Effector CD8-positive, alpha-beta T cell (primary cell): ENCODE measurements at places on chromosomes 7 and 10.
A peak's percentile ranks its signal among the peaks of the same experiment; 100 is the strongest.

DNA sequence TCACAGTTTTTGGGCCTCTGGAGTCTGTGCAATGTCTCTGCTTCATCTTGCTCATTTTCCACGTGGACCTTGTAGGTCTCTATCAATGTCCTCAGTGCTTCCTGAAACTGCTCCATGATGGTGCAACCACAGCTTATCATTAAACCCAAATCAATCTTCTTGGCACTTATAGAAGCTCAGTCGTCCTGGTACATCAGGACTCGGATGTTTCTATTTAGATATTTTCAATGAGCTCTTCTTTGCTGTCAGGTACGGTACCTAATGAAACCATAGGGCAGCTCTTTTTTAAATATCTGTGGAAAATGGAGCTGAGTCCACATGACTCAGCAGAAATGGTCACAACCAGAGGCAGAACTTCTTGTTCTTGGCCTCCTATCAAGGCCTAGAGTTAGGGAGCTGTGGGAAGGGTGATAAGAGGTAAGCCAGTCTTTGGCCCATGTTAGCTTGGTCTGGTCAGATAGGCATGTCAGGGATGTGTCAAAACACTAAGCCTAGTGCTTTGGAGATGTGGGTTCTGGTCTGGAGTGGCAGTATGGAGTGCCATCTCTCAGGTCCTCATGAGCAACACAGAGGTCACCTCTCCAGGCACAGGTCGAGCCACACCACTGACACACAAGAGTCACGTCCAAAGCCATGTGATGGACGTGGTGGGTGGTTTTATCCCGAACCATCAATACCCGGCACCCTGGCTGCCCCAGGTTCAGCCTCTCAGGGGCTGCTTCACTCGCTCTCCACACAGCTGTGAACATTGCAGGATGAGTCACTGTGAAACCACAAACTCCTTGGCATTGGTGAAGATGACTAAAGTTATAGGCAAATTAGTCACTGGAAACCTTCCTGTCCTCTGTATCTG, 87.0 kb downstream of the TBXAS1 start:
- DNase-seq: no peak

DNA sequence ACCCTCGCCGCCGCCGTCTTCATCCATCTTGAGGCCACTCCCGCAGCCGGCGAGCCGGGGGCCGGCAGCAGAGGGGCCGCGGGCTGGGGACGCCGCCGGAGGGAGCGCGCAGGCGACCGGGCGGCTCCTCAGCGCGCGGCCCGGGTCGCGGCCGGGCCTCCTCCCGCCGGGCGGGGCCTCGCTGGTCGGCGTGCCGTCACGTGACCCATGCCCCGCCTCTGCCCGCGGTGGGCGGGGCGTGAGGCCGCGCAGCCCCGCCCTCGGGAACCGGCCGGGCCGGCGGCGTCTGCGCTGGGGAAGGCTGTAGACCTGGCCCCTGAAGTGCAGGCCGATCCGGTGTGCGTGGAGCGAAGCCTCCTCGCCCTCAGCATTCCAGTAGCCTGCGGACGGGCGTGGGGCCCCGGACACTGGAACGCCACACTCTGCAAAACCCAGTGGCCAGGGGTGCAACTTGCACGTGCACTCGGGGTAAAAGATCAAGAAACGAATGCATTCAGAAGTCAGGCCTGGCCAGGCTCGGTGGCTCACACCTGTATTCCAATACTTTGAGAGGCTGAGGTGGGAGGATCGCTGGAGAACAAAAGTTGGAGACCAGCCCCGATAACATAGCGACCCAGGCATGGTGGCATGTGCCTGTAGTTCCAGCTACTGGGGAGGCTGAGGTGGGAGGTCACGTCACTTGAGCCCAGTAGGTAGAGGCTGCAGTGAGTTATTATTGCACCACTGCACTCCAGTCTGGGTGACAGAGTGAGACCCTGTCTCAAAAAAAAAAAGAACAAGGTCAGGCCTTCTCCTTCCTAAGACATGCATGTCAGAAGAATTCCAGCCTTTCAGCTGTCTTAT, at the start of gene CYTH3:
Gene CYTH3, minus strand, starts transcription at position 144 of the 843 bp plus-strand sequence. Its CDS starts 117 bp downstream, at position 27.
- peak; percentile 62 for DNase-seq

GRCh38 chr7:83976302-83976701, 218.3 kb downstream of the SEMA3A start:
- no peak for DNase-seq

DNA sequence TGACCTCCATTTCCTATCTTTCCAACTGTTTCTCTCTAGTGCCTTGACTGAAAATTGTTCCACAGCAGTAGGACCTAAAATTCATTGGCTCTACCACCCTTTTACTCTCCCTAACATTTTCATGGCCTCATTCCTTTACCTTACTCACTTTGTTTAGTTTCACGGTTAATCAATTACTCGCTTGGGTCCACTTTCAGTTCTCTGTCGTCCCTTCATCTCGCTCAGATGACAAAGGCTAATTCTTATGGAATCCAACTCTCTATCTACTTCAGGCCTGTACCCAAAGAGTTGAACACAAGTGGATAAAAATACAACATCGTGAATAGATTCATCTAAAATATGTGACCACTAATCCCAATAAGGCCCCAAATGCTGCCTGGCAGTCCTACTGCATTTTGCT, 85.9 kb upstream of the ADO start:
- DNase-seq: no peak

DNA sequence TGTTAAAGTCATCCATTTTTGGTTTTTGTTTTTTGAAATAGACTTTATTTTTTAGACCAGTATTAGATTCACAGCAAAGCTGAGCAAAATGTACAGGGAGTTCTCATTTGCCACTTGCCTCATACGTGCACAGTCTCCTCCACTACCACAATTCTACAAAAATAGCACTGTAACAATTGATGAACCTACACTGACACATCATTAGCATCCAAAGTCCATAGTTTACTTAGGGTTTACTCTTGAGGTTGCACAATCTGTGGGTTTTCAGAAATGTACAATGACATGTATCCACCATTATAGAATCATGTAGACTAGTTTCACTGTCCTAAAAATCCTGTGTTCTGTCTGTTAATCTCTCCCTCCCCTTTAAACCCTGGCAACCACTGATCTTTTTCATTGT, 125.8 kb upstream of the PDSS1 start:
- DNase-seq: no peak

DNA sequence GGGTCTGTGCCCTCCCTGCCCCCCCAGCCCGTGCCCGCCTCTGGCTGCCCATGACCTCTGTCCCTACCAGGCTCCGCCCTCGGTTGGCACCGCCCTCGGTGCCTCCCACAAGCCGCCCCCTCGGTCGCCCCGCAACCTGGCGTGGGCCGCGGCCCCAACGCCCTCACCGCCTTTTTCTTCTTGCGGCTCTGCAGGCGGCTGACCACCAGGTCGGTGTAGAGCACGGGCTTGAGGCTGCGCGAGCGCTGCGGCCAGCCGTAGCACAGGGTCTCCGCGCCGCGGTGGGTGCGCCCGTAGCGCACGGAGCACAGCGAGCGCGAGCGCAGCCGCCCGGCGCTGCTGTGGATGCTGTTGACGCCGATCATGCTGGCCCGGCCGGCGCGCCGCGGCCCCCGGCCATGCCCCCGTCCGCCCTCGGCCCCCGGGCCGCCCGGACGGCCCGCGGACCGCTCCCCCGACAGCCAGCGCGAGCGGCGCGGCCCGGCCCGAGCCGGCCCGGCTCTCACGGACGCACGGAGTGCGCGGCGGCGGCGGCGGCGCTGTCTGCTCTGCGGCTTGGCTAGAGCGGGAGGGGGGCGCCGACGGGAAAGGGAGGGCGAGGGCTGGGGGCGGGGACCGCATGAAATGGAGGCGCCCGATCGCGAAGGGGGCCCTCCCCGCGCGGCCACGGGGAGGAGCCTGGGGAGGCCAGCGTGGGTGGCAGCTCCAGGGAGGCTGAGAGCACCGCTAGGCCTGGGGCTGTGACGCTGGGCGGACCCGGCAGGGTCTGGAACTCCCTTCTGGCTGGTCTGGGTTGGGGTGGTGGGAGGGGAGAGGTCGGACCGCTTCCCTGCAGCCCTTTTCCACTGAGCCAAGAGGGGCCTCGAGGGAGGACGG, 9.6 kb downstream of the PSD start:
- DNase-seq: peak; percentile 72

GRCh38 chr7:55523366-55523765, 48.9 kb downstream of the VOPP1 start:
- DNase-seq: no peak

- no peak for DNase-seq
Observed at GRCh38 chr10:132838346-132838970, 52.5 kb upstream of the NKX6-2 start.

DNA sequence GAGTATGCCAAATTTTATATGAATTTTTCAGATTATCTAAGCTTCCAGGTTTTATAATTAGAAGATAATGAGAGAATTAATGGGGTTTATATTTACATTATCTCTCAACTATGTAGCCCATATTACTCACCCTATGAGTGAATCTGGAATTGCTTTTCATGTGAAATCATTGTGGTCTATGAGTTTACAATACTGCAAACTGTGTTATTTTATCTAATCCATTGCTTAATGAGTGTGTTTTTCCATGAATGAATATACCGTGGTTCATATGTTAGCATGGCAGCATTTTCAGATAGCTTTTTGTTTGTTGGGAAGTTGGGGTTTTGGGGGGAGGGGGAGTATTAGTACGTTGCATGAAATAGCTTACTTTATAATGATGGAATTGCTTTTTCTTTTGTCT, 44.5 kb downstream of the FGFBP3 start:
- no peak for DNase-seq
